ENCODE measurements at places on chromosomes 2 and 18.

GRCh38 chr18:74497324-74497676 is 1.1 kb downstream of the CNDP2 start:
- DNase-seq = no peak

DNA sequence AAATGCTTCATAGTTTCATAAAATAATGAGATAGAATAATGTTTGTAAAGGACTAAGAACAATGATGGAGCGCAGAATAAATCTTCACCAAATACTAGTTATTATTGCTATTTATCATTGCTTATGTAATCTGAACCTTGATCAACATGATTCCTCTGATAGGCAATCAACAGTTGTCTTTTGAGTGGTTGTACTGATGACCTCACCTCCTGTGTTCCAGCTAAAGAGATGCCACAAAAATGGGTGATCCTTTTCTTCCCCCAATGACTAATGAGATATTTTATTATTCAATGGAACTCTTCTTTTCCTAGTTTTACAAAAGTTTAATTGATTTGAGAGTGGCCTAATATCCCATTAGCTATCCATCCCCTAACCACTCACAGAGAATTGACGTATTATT is 784.0 kb upstream of the FSHR start:
- no peak for DNase-seq

- no peak for DNase-seq
These were observed 216.7 kb downstream of the GBX2 start for GRCh38 chr2:235951493-235951892.

- DNase-seq = no peak
These were observed 53.8 kb downstream of the STAT1 start for GRCh38 chr2:190959911-190960788.

DNA sequence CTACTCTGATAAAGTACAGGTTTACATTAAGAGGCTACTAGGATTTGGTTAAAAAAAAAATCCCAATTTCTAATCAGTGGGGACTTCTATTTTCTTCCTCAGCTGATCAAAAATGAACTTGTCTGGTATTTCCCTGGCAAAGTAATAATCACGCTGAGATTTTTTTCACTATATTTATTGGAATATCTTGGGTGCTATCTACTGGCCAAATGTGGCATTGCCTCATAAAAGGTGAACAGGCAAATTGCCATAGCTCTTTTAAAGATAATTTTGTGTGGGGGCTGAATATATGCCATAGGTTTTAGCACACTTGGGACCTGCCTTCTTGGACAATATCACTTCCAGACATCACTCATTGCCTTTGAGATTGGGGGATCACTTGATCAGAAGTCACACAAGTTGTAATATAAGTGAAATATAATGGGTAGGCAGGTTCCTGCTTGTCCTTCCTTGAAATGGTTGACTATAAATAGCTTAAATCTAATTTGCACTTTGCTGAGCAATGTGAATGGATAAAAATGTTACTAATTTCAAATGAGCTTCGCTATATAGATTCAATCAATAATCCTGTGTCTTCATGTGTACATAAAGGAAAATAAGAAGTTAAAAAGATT is 7.0 kb upstream of the NXPH2 start:
- no peak for DNase-seq

DNA sequence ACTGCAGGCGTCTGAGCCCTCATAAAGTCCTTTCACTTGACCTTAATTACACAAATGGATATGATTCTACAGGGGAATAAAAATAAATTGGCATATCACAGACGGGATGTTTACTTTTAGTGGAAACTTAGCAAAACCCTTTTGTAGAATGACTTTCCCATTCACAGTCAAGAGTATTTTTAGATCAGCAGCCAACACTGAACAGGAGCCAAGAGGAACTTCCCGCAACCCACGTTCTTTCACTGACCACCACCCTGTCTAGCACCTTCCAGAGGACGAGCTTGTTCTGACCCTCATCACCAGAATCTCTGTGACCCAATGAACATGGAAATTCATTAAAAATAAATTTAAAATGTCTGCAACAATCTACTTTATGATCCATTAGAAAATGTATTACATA is 119.0 kb upstream of the SNTG2 start:
- DNase-seq = no peak

DNA sequence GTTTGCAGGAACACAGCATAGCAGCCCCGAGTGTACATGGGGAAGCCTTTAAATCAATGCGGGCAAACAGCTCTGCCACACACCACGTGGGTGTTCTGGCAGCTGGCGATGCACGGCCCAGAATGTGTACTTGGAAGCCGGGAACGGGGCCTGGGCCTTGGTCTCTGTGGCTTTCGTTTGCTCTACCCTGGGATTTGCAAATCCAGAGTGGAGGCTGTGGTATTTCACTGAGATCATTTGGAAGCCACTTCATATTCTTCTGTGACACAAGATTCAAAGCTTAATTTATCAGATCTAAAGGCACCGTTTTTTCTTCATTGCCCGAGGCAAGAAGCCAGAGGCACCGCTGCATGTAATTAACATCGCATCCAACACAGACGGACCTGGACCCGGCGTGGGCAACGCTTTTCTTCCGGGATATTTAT is 246.3 kb upstream of the MYT1L start:
- DNase-seq = no peak

DNA sequence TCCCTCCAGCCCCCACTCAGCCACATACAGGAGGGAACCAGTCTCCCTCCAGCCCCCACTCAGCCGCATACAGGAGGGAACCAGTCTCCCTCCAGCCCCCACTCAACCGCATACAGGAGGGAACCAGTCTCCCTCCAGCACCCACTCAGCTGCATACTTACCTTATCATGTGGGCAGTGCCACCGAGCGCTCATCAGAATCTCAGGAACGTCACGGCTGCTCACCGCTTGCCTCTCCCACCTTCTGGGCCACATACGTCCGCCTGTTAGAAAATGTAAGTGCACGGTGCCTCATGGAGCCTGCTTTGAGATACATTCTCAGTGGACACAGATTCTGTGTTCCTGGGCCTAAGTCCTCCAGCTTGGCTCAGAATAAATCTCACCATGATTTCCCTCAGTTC is 124.8 kb downstream of the PXDN start:
- DNase-seq = no peak

- no peak for DNase-seq
These were observed 691.8 kb upstream of the NRXN1 start for GRCh38 chr2:51723691-51724090.

DNA sequence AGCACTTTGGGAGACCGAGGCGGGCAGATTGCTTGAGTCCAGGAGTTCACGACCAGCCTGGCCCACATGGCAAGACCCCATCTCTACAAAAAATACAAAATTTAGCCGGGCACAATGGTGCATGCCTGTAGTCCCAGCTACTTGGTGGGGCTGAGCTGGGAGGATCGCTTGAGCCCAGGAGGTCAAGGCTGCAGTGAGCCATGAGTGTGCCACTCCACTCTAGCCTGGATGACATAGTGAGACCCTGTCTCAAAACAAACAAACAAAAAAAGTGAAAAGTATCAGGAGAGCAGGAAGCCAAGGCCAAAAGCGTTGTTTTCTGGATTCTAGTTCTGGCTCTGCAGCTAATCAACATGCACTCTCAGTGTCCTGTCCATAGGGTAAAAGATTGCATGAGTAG is 10.7 kb upstream of the CLASP1 start:
- DNase-seq = no peak

DNA sequence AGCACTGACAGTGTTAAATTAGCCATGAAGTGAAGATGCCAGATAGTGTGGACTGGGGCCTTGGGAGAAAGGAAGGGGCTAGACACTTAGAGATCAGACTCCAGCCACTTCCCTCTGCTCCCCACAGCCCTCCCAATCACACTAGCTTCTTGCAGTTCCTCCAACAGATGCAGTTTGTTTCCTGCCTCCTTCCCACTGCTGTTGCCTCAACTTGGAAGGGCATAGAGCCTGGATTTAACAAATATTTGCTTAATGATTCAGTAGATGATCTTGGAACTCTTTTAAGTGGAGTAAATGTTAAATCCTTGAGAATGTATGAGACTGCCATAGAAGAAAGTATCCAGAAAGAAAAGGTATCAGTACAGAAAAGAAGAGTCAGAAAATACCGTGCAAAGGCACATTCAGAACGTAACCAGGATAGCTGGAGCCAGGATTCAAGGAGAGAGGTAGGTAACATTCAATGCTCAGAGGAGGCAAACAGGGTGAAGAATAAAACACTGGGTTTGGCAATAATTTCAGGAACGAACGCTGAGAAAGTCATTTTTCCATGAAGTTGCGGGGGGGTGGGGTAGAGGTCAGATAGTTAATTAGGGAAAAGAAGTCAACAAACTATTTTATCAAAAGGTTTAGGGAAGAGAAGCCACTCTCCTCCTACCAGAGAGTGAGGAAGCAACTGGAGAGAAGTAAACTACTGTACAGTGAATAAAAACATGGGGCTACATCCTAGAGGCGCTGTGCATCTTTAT is 1.3 kb upstream of the BZW1 start:
- DNase-seq = no peak

DNA sequence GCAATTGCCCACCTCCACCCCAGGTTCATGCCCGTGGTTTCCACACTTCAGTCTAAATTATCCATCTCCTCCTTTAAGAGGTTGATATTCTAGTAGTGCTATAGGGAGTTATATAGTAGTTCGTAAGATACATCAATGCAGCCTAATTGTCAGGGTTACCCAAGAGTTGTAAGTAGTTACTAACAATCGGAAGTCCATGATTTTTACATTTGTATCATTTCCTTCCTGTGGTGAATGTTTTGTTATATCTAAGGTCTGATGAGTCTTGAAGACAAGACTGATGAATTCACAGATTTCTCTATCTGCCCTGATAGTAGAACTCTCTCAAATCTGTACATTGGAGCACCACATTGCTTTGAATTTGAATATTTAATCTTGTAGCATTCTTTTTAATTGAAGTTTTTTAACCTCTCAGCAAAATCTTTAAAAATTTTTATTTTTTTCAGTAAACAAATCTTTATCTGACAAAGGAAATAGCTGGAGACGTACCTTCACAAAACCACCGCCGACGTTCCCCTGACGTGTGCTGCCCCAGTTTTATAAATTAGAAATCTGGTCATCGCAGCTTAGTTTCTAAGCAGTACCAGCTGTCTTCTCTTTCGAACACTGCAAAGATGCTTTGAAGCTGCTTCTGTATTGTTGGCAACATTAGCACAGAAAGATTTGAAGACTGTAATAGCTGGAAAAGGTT is 264.5 kb downstream of the SOCS6 start:
- no peak for DNase-seq

GRCh38 chr2:72923833-72924352 is 6.6 kb downstream of the EMX1 start:
- no peak for DNase-seq

DNA sequence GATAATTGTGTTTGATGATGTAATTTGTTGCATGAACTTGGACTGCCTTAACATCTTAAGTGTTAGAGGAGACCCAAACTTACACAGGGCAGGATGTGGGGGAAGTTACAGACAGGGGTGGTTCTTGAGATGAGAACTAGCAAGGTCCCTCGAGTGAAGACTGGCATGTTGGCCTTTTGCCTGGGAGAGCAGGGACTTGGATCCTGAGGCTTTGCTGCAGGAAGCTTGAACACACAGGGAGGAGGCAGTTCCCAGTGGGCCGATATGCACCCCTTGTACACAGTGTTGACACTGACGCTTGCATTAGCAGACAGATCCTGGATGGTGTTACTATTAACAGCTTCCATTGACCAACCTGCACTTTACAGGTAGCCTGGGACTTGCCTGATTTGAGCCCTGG is 47.5 kb downstream of the CHRNA1 start:
- no peak for DNase-seq

- DNase-seq = no peak
These were observed 48.8 kb downstream of the SPP2 start for GRCh38 chr2:234099266-234099665.
